ENCODE measurements at places on chromosomes 13 and 19.

DNA sequence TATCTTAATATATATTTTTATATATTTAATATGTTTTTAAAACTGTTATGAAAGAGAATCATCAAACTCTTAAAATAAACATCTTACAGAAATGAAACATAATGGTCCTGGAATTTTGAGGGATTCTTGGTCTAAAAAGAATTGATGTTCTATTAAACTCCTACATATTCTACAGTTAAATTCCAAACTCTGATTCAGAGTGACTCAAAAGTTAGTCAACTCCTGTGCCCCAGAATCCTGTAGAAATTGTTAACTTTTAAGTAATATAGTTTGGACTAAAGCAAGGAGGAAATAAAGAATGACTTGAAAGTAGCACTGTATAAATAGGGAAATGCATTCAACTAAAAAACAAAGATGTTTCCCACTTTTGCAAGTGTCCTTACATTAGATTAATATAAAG lies 47.7 kb downstream of the FNDC3A start:
- no peak for DNase-seq

DNA sequence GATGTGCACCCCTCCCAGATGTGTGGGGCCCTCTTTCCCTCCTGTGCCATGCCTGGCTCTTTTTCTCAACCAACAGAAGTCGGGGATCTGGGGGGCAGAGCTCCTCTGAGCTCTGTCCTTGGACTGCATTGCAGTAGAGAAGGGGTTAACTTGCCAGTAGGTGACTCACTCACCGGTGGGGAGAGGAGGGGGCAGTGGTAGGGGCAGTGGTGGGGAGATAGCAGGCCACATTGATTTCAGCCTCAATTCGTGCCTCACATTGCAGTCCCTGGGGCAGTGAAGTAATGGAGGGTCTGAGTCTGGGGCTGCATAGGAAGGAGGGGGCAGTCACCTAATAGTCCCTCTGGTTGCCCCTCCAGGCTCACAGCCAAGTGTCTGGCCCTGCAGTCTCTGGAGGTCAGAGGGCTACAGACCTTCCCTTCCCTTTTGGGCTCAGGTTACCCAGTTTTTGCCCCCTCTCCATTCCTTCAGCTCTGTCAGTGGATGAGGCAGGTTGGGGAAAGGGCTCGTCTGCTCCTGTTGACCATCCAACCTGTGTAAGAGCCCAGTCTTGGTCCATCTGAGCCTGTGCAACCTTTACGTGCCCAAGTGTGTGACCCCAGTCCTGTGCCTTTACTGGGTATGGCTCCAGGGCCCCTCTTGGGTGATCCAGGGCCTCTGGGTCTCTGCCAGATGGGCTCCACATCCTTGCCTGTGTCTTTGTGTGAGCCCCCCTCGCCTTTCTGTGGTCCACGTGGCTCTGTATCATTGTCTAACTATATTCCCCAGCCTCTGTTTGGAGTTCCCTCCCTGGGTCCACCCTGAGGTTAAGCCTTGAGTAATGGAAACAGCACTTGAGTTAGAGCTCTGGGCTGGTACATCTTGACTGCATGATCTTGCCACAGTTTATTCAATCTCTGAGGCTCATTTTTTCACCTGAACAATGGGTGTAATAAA lies 13.0 kb downstream of the CIC start:
- DNase-seq, result no peak

DNA sequence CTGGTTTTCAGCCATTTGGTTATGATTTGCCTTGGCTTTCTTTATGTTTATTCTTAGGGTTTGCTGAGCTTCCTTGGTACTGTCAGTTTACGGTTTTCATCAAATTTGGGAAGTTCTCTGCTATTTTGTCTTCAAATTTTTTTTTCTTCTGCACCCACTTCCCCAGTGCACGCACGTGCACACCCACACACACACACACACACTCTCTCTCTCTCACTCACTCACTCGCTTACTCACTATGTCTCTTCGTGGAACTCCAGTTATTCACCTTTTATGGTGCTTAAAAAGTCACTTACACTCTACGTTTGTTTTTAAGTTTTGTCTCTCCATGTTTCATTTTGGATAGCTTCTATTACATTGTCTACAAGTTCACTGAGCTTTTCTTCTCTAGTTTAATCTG lies 7.1 kb downstream of the AKAP11 start:
- no peak for DNase-seq

DNA sequence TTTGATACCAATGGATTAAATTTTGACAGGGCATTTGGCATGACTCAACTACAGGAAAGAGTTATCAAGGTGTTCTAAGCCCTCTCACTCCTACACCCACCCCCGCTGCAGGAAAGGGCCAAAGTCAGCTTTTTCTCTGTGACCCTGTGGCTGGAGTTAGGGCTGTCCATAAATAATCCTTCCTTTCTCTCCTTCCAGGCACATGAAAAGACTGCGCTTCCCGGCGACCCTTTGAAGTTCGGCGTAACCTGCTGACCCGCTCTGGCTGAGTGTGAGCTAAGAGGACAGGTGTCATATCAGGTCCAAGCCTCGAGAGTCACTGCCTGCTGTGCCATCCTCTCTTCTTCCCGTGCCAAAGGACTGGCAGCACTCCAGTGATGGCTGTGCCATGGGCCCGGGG lies 25.6 kb downstream of the ZNF114 start:
- DNase-seq, result no peak

DNA sequence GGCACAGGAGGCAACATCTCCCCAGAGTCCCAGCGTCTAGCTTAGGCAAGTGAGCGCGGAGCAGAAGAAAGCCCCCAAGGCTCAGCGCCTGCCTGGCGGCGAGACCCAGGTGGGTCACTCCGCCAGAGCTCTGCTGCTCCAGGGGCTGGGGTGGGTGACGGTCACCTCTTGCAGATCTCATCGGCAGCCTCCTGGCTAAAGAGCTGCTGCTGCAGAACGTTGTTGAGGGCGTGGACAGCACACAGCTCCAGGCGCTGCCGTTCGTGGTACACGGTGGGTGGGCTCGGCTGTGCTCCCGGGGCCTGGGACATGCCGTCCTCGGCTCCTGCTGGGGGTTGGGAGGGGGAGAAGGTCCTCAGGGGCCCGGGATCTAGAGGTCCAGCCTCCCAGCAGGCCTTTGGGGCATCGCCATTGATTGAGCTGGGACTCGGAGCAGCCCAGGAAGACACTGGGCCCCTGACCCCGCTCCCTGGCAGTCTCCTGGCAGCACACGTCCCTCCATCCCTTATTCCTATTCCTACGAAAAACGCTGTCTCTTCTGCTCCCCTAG lies 795 bp downstream of the JOSD2 start:
- no peak for DNase-seq

DNA sequence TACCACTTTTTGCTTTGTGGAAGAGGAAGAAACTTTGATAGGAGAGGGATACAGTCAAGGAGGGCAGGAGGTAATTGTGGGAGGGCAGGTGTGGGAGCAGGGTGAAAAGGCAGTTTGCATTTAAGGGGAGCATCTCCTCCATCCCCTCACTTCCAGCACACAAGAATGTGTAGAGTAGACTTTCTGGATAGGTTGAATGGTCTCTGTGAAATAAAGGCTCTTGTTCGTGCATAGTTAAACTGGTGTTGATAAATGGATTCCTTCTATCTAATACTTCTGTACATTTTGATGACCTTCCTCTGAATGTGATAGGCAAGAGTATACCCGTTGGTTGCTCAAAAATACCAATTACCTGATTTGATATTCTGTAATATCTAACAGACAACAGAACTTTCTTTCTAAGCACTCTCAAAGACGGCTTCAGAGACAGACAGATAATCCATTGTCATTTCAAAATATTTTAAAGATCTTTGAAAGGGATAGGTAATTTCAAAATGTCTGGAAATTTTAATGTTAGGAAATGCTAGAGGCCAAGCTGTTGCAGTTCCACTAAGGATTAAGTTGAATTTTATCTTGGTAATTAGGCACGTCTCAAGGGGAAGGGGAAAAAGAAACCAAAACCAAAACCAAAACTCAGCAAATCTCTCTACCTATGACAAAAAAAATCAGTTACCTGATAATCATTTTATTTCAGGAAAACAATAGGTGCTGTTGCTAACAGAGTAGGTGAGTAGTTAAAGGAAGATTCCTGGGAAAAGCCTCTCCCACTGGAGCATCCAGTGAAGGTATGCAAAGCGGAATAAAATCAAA lies 302.6 kb downstream of the COG6 start:
- no peak for DNase-seq

Data from activated CD4-positive, alpha-beta T cell treated with anti-CD3 and anti-CD28 coated beads for 24 hours (primary cell).